Right renal pelvis (tissue), 4 donors: ENCODE measurements at places on chromosomes 7 and 10. TPM values are rescaled to one million over a fixed set of nuclear protein-coding genes. Genes with fewer than 3 reads are reported as not detected.

Gene GDF10
- 2.1 TPM for polyA plus RNA-seq

Gene CALCR
- polyA plus RNA-seq, result 1.5 TPM

Gene MINDY4
- 12.2 TPM for polyA plus RNA-seq

GRCh38 chr10:77823811-77824542 lies 102.6 kb downstream of the DLG5 start:
- no peak for DNase-seq

DNA sequence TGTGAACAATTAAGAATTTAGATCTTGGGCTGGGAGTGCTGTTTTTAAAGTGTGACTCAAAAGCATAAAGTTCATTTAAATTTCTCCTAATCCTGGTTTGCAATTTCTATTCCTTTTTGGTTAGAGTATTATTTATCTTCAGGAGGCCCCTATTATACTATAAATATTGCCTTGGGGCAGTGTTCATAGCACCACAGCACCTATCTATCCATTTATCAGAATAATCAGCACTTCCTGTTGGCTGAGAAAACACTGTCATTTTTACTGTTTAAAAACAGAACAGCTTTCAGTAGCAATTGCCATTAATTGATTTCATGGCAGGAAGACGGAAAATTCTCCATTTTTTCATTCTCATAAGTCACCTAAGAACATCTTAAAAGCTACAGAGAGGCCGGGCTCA lies 111.4 kb downstream of the KIAA1217 start:
- DNase-seq, result no peak

DNA sequence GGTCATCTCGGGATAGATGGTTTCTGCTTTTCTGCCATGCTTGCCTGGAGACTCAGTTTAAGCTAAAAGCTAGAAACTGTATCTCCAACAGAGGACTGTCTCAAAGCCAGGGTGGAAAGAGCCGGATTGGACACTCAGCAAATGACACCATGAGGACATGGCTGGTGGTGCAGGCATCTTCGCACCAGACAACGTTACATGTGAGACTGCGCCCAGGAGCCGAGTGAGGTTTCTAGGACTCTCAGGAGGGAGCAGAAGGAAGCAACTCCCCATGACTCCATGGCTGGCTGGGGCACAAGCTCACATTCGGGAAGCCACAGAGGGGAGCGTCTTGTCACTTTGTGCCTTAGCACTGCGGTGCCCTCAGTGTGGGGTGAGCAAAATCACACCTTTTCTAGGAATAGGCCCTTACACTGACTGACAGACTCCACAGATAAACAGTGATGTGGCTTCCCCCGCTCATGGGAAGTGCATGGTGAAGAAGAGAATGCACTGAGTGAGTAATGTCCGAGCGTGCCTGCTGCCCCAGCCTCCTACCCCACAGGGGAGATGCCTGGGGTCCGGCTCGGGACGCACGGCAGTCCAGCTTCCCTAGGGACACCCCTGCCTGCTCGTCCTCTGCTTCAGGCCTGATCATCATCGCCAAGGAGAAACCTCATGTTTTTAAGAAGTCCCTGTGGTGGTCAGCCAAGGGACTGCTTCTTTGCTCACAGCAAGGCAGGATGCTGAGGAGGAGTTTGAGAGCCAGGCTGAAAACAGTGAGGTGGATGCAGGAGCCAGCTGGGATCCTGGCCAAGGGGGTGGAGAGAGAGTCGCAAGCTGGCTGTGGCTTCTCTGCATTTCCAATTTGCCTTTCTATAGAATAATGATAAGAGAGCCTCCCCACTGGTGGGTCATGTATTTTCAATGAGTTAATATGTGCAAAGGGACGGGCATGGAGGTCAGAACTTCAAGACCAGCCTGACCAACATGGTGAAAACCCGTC lies 52.2 kb upstream of the FXYD4 start:
- DNase-seq, result no peak

DNA sequence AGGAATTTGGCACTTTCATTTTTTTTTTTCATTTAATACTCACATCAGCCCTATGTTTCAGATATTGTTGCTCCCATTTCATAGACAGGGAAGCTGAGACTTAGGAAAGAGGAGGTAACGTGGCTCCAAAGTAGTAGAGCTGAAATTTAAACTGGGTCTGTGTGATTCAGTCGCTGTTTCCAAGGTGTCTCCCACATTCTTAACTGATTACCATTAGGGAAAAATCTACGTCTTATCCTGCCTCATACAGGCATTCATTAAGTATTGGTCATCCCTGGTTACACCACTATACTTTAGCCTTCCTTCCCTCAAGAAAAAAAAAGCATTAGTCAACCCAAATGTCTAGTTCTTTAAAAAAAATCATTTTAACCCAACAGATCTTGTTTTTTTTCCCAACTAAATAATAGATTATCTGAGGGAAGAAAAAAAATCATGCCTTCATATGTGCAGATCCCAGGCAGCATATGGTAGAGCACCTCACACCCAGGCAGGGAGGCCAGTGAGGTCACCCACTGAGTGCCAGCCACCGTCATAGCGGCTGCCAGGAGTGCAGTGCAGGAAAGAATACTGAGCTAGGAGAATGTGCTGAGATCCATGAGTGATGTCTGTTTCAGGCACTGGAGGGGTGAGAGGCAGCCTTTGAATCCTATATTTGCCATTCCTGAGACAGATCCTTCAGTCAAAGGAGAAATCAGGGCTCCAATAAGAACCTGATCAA lies 59.0 kb upstream of the SORCS3 start:
- no peak for DNase-seq

GRCh38 chr7:43791665-43792064 lies 33.2 kb downstream of the BLVRA start:
- no peak for DNase-seq
